ENCODE measurements at places on chromosomes 1 and 21. TPM values are rescaled to one million over a fixed set of nuclear protein-coding genes. Genes with fewer than 3 reads are reported as not detected.

FLG2 gene
- total RNA-seq: not detected

ATF6 gene
- total RNA-seq: 23.2 TPM

PAPPA2 gene
- total RNA-seq: 2.9 TPM

DR1 gene
- 37.5 TPM for total RNA-seq

CFAP141 gene
- total RNA-seq: not detected

AJAP1 gene
- under 0.01 TPM for total RNA-seq

FMN2 gene
- total RNA-seq: 73.6 TPM
